ENCODE measurements at places on chromosomes 3 and 15.

DNA sequence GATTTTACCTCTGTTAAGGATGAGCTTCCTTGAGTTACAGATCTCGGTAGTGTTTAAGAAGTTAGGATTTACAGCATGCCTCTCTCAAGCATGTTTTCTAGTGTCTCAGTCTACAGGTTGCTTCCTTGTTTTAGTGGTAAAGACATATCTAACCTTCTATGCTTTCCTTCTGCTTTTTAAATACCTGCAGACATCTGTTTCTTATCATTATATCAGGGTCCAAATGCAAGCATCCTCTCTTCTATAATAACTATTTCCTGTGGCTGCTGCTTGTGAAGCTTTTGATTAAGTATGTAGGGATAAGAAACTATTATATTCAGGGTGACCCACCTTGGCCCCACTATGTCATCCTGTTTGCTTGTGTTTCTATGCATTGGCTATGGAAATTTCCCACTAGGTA lies 112.2 kb upstream of the LRRFIP2 start:
- DNase-seq: no peak

- no peak for DNase-seq
These were observed 15.2 kb upstream of the CLEC3B start for GRCh38 chr3:45010811-45011333.

- DNase-seq: no peak
These were observed 277.9 kb downstream of the RPLP1 start for GRCh38 chr15:69730281-69731080.

GRCh38 chr15:66999046-66999968 lies 66.1 kb upstream of the SMAD3 start:
- no peak for DNase-seq

GRCh38 chr3:58198804-58199203 lies 12.0 kb downstream of the DNASE1L3 start:
- DNase-seq: no peak

GRCh38 chr3:140344601-140345205 lies 333.2 kb upstream of the TRIM42 start:
- DNase-seq: no peak

- DNase-seq: no peak
These were observed 306.8 kb downstream of the TUSC7 start for GRCh38 chr3:117016378-117016777.

DNA sequence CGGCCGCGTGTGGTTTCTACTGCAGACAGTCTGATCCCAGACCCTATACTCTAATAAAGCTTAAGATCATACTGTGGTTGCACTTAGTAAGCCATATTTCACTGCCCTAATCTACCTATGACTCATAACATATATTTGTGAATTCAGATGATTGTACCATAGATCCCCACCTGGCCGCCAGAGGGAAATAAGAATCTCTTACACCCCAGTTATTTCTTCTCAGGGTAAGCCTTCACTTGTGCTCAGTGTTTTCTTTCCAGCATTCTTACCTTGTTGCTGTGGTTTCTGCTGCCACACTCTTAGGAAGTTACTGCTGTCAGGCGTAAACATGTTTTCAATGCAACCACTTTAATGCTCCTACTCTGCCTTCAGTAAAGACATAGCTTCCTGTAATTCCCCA lies 105.9 kb downstream of the B3GALNT1 start:
- no peak for DNase-seq

GRCh38 chr15:90035095-90035839 lies 34.1 kb downstream of the ZNF710 start:
- DNase-seq: no peak

DNA sequence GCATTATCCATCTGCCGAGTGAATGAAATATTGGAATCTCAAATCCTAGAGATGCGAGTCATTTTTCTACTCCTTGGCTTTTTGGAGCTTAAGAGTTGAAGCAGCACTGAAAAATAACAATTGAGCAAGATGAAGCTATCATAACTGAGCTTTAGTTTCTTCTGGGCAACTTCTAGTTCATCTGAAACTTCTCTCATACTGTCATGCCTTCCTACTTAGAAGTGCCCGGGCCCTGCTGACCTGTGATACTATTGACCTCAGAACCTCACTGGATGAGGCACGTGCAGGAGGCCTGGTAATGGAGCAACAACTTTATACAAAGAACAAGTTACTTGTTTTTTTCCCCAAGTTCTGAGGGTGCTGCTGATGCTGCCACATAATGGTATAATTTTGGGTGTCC lies 48.5 kb upstream of the P3H2 start:
- DNase-seq: no peak

- peak; percentile 34 for DNase-seq
These were observed 5.8 kb downstream of the ZNF80 start for GRCh38 chr3:114231616-114232015.

DNA sequence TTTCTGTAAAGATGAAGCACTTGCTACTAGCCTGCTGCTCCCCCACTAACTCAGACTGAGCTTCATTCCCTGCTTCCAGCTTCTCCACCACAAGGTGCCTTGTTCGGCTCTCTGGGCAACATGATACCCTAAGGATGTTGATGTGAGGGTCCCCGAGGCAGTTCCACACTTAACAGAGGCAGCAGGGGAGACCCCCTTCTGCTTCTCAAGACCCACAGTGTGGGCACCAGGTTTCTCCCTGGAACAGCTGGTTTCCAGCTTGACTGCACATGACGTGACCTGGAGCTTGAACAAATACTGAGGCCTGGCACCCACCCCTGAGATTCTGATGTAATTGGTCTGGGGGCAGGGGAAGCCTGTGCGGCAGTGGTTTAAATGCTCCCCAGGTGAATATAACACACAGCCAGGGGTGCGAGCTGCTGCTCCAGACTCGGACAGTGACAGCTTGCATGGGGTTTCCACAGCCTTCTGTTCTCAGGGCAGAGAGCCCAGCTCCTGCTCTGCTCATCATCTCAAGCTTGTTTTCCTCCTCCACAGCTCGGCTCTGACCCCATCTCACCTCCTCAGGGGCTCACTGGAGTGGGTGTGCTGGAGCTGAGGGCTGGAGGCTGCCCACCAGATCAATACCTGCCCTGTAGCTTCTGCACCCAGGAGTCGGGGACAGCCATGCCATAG lies 95.0 kb upstream of the HACD2 start:
- DNase-seq: no peak

GRCh38 chr15:82132096-82132495 lies 86.3 kb upstream of the MEX3B start:
- DNase-seq: no peak

DNA sequence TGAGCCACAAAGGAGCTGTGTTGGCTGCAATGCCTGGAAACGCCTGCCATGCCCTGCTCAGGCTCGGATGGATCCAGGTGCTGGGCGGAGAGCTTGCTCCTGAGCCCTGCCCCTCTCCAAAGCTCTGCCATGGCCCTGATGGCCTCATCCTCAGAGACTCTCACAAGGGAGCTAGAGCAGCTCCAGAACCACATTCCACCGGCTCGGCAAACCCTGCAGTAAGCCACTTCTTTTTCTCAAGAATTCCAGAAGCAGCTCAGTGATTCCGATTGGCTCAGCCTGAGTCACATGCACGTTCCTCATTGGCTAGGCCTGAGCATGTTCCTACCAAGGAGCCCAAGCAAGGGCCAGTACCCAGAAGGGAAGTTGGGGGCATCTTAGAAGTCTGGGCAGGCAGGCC lies 24.8 kb downstream of the TPRA1 start:
- DNase-seq: no peak

- DNase-seq: no peak
These were observed 290.6 kb downstream of the ADAMTS17 start for GRCh38 chr15:100050877-100051786.

DNA sequence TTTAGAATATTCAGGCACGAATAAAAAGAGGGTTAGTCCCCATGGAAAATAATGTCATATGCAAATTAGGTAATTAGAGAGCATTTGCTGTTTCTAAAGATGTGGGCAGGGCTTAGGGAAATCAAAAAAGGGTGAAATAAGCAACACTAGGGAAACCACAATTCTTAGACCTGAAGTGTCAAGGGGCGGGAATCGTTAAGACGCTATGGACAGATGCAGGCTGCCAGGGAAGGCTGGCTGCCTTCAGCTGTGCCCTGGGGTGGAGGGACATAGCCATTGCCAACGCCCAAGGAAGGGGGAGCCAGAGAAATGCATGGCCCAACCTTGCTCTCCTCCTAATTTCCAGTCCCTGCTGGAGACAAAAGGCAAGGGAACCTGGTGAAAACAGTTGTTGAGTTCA lies 141.7 kb upstream of the PROK2 start:
- DNase-seq: no peak

- no peak for DNase-seq
These were observed 483.2 kb upstream of the FRG2C start for GRCh38 chr3:75180945-75181298.

- no peak for DNase-seq
These were observed 6.0 kb upstream of the PLCB2 start for GRCh38 chr15:40313531-40314398.

DNA sequence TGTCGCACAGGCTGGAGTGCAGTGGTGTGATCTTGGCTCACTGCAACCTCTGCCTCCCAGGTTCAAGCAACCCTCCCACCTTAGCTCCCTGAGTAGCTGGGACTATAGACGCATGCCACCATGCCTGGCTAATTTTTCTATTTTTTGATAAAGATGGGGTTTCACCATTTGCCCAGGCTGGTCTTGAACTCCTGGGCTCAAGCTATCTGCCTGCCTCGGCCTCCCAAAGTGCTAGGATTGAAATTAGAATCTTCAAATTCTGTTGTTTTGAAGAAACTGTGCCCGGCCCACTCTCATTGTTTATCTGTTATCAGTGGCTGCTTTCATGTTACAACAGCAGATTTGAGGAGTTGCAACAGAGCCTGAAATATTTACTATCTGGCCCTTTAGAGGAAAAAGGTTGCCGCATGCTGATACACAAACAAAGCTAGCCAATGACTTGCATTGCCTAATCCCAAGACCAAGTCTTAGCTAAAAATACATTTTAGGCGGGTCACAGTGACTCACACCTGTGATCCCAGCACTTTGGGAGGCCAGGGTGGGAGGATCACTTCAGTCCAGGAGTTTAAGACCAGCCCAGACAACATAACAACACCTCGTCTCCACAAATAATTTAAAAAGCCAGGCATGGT lies 43.2 kb upstream of the PPP4R2 start:
- no peak for DNase-seq

DNA sequence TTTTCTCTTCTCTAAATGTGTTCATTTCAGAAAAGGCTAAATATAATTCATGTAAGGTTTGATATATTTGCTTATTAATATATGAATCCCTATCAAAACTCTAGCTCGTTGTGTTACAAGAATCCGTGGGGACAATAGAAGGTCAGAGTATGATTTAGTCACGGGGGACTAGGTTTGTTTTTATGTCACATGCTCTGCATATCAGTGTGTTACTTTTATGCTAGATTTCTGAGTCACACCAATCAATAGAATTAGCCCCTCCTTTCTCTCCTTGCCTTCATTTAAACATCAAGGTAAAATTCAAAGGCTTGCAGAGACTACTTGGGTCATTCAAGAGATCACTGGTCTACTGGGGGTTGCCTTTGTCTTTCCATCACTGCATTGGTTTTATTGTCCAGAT lies 636.1 kb downstream of the NR2F2 start:
- no peak for DNase-seq

- DNase-seq: no peak
These were observed 34.5 kb downstream of the ICE2 start for GRCh38 chr15:60444289-60444912.

- DNase-seq: peak; percentile 64
These were observed 88.0 kb downstream of the LRRK1 start for GRCh38 chr15:101006931-101007691.

GRCh38 chr3:105979961-105980360 lies 111.1 kb upstream of the CBLB start:
- no peak for DNase-seq

DNA sequence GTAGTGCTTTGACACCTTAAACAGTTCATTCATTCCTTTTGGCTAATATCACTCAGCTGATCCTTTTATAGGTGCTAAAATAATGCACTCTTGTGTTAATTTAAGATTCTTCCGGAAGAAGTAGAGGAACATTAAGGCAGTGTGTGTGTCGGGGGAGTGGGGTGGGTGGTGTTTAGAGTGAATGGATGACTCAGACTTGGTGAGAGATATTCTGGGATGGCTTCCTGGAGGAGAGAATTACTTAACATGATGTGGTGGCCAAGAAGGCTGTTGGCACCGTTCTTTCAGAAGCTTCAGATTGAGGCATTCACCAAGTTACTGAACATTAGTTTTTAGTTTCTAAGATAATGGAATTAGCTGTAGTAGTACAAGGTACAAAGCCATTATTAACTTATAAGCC lies 125.6 kb upstream of the ROPN1 start:
- DNase-seq: no peak

Measured in T-helper 2 cell treated with Interferon-gamma antibody and Interleukin-4, amounts not matched to agents 5 μg/mL and 100 μg/mL, for 36 hours (primary cell).